ENCODE measurements at places on chromosomes 4 and X. TPM values are rescaled to one million over a fixed set of nuclear protein-coding genes. Genes with fewer than 3 reads are reported as not detected.
A peak's percentile ranks its signal among the peaks of the same experiment; 100 is the strongest.

GRCh38 chr4:38364383-38364963 is 299.5 kb upstream of the KLF3 start:
- no peak for DNase-seq
- H3K4me3 ChIP-seq, result no peak overlapping the region
- H3K36me3 ChIP-seq, result no peaks in the 10 kb centered on the region
- no peaks in the 10 kb centered on the region for H3K27me3 ChIP-seq
- H3K27ac ChIP-seq, result no peak overlapping the region

The INTS12 gene
- 20.6 TPM for total RNA-seq

The TRO gene
- 1.9 TPM for total RNA-seq

The FGFR3 gene
- total RNA-seq, result 3.5 TPM

GRCh38 chrX:29535212-29536162 is 679.9 kb upstream of the MAGEB2 start:
- no peak for DNase-seq
- H3K27ac ChIP-seq, result no peak overlapping the region
- no peaks in the 10 kb centered on the region for H3K4me1 ChIP-seq
- H3K27me3 ChIP-seq, result no peaks in the 10 kb centered on the region
- no peak overlapping the region for H3K4me3 ChIP-seq
- H3K36me3 ChIP-seq, result no peaks in the 10 kb centered on the region

- peaks cover 3% of the 10 kb centered on the region for H3K36me3 ChIP-seq
- H3K4me1 ChIP-seq, result no peaks in the 10 kb centered on the region
- H3K27me3 ChIP-seq, result no peaks in the 10 kb centered on the region
- no peak overlapping the region for H3K4me3 ChIP-seq
- DNase-seq, result no peak
Measured at GRCh38 chrX:84469226-84469625, 33.0 kb downstream of the HDX start.

DNA sequence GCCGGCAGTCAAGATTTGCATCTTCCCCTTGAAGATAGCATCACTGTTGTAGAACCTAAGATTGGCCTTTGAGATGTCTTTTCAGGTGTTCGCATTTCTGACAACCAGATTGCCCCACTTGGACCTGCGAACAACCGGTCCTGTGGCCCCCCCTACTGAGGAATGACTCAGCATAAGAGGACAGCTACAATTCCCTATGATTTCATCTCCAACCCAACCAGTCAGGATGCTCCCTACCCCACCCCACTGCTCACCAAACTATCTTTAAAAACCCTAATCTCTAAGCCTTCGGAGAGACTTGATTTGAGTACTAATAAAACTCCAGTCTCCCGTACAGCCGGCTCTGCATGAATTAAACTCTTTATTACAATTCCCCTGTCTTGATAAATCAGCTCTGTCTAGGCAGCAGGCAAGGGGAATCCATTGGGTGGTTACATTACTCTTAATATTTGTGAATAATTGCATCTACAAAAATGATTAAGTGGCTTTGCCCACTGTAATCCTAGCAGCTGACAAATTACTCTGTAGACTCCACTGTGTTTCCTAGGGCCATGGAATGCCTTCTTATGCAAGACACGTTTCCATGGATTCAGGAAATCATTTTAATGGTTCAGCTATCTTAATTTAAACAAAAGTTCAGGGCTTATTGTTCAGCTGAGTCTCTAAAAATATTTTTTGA is 95.4 kb downstream of the GPR143 start:
- DNase-seq, result no peak
- H3K27ac ChIP-seq, result no peak overlapping the region
- no peaks in the 10 kb centered on the region for H3K4me1 ChIP-seq
- no peaks in the 10 kb centered on the region for H3K36me3 ChIP-seq
- H3K4me3 ChIP-seq, result no peak overlapping the region
- no peaks in the 10 kb centered on the region for H3K27me3 ChIP-seq

DNA sequence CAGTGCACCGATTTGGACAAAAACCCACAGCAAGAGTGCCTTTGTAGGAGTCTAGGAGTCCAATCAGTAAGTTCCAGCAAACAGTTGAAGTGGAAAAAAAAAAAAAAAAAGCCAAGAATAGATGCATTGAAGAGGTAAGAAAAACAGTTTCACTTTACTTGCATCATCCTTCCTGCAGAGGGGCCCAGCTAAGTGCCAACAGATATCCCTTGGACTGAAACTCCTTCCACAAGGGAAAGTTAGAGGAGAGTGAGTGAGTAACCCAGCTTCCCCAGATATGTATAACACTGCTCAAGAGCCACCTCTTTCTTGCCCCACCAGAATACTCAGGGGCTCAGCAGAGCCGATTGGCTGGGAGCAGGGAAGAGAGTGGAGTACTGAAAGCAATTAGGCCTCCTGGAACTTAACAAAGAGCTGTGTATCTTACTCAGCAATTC is 617.7 kb upstream of the SMIM31 start:
- no peaks in the 10 kb centered on the region for H3K4me1 ChIP-seq
- no peak overlapping the region for H3K27ac ChIP-seq
- H3K27me3 ChIP-seq, result no peaks in the 10 kb centered on the region
- no peak overlapping the region for H3K4me3 ChIP-seq
- DNase-seq, result no peak

GRCh38 chrX:150540965-150541364 is 27.5 kb upstream of the MTM1 start:
- no peak for DNase-seq
- peaks cover 4% of the 10 kb centered on the region for H3K4me1 ChIP-seq
- H3K4me3 ChIP-seq, result no peak overlapping the region
- H3K36me3 ChIP-seq, result no peaks in the 10 kb centered on the region
- H3K27ac ChIP-seq, result no peak overlapping the region

DNA sequence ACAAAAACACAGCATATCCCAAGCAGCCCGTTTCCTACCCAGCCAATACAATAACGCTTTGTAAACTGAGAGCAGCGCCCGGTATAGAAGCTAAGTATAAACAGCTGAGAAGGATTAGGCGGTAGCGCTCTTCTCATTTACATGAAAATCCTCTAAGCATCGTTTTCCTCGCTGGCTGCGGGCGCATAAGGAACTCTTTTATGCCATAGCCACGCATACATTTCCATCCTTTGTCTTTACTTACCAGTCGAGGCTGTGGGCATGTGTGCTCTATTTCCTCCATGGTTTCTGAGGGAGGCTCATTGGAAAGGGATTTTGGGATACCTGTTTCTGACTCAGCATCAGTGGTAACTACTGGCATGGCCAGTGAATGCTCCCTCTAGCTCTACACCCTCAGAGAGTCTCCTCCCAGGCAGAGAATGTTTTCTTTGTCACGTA is 383 bp downstream of the PCYT1B start:
- H3K4me1 ChIP-seq, result no peaks in the 10 kb centered on the region
- H3K4me3 ChIP-seq, result peak overlapping the region; percentile 54
- H3K27ac ChIP-seq, result no peak overlapping the region
- DNase-seq, result no peak

GRCh38 chr4:41940834-41941233 is 5.6 kb downstream of the TMEM33 start:
- H3K27me3 ChIP-seq, result no peaks in the 10 kb centered on the region
- peaks cover 37% of the 10 kb centered on the region for H3K4me1 ChIP-seq
- H3K27ac ChIP-seq, result no peak overlapping the region

DNA sequence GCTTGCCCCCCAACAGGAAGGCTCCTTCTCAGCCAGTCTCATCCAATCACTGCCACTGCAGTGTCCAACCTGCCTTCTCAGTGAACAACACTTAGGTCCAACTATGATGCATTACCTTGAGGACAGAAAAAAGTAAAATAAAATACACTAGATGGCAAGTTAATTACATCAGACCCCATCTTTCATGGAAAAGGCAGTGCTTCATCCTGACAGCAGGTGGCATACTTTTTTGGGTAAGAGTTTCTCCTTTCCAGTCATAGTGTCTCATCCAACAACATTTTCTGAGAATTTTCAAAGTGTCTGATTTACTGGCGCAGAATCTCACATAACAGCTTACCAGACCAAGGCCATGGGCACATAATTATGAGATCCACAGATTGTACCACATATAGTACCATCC is 1742.8 kb downstream of the PCDH7 start:
- H3K4me3 ChIP-seq, result no peak overlapping the region
- H3K27me3 ChIP-seq, result no peaks in the 10 kb centered on the region
- H3K4me1 ChIP-seq, result no peaks in the 10 kb centered on the region
- H3K36me3 ChIP-seq, result no peaks in the 10 kb centered on the region
- no peak overlapping the region for H3K27ac ChIP-seq
